ENCODE measurements at places on chromosomes 16 and 17. TPM values are rescaled to one million over a fixed set of nuclear protein-coding genes. Genes with fewer than 3 reads are reported as not detected.

DNA sequence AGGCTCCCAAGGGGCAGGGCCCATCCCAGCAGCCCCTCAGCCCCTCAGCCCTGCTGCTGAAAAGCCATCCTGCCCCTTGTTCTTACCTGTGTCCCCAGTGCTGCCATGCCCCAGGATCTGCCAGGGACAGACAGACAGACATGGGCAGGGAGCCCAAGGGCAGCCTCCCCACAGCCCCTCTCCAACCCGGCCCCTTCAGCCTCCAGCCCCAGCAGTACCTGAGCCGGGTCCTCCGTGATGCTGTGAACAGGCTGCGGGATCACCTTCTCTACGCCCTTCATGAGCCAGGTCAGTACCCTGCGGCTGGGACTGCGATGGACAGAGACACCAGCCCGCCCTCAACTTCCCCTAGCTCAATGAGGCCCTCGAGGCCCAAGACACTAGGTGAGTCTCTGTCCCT, 8.2 kb downstream of the CNGB1 start:
- DNase-seq, result no peak

Gene SMIM36
- not detected for total RNA-seq

DNA sequence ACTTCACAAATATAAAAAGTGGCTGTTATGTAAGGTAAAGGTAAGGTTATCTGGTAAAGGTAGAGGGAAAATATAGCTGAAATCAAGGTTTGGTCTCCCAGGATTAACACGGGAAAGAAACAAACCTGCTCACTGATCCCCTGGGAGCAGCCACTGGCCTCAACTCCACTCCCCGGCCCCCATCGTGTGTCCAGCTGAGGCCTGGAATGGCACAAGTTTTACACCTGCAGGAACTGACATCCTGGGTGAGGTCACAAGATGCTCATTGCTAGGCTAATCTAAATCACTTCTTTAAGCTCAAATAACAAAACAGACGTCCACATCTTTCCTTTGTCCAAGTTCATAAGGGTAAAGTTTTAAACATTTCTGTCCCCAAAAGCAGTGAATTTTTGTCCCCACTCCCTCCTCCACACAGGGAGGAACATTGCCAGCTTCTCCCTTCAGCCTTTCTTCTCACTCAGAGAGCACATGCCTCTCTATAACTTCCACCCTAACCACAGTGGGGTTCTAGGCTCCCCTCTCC, 46.3 kb downstream of the ERN1 start:
- DNase-seq, result no peak

GRCh38 chr17:1639549-1640180, 5.9 kb downstream of the SCARF1 start:
- DNase-seq, result no peak

DNA sequence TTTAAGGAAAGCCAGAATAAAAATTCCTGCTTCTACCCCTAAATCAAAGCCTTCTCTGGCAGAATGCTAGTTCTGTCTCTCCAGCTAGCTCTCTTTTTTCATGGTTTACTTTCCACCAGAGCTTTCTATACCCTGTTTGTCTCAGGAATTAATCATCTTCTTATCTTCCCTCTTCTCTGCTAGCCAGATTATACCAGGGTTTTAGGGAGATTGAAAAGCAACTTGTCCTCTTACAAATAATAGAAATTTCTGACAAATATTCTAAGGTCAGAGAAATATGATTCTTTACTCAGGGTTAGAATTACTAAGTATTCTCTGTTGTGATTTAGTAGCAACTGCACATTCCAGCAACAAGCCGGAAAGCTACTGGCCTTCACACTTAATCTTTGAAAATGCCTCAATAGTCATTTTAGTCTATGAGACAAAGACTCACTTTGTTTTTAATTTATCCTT, 166.4 kb downstream of the TANC2 start:
- no peak for DNase-seq

Gene NF1
- 62.6 TPM for total RNA-seq

- no peak for DNase-seq
Observed at GRCh38 chr17:48790607-48791127, 26.4 kb downstream of the TTLL6 start.

GRCh38 chr16:82133798-82134197, 36.2 kb downstream of the MPHOSPH6 start:
- DNase-seq, result no peak

- no peak for DNase-seq
Observed at GRCh38 chr17:27370776-27371175, 76.9 kb downstream of the WSB1 start.

DNA sequence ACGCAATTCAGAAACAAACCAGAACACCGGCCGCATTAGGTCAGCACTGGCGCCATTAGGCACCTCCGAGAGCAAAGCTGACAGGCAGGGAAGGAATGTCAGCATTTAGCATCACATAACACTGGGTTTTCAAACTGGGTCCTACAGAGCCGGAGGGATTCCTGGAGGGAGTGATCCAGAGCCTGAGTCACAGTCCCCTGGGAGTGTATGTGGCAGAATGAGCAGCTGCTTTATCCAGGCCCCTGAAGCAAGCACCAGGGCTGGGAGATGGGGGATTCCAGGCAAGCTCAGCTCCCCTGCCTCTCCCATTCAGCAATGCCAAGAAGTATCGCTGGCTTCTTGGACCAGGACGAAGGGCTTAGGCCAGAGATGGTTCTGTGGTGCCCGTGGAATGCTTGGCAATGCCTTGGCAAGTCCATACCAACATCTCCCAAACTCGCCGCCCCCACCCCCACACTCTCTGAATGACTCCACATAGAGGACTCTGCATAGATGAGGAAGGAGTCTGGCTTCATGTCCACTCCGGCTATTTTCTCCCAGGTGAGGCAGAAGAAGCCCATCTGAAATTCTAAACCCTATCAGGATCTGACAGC, 20.4 kb downstream of the GAS7 start:
- peak; percentile 86 for DNase-seq

Gene CCR7
- not detected for total RNA-seq

GRCh38 chr16:56938664-56939513, 6.9 kb downstream of the HERPUD1 start:
- DNase-seq, result no peak
